Hepatocyte (in vitro differentiated cells): ENCODE measurements at places on chromosomes 11 and 22.

- no peak for DNase-seq
Measured at GRCh38 chr22:33747576-33748180, 172.6 kb downstream of the LARGE1 start.

DNA sequence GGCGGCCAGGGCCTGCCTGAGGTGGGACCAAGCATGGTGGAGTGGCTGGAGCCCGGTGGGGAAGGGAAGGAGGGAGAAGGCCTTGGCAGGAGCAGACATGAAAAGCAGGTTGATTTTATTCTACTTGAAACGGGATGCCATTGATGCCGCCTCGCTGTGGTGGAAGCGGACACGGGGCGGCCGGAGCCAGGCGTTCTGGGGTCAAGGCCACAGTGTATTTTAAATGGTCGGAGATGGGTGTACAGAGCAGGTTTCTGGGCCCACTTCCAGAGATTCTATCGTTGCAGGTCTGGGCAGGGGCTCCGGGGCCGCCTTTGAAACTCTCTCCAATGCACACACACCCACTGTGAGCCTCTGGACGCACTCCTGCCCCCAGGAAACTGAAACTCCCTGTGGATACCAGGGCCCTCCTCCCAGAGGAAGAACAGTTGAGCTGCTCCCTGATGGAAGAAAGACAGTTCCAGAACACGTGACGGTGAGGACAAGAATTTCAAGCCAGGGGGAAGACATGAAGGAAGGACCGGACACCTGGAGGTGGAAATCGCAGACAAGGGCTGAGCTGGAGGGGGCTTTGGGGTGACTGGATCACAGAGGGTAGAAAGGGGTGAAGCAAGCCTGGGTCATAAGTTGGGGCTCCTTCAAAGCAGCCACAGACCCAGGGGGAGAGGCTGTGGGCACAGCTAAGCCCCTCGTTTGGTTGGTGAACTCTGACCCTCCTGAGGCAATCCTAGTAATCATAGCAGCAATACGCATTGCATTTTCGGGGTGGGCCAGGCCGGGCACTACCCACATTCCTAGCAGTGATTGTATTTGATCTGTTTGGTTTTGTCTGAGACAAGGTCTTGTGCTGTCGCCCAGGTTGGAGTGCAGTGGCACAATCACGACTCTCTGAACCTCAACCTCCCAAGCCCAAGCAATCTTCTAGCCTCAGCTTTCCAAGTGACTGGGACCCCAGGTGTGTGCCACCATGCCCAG lies 12.3 kb upstream of the LINC01488 start:
- DNase-seq = no peak

GRCh38 chr11:8719721-8720120 lies 37.1 kb downstream of the RPL27A start:
- DNase-seq = no peak

- no peak for DNase-seq
Measured at GRCh38 chr11:62266558-62266957, 3.4 kb upstream of the SCGB2A2 start.

- no peak for DNase-seq
Measured at GRCh38 chr11:34745195-34745594, 124.3 kb downstream of the EHF start.

DNA sequence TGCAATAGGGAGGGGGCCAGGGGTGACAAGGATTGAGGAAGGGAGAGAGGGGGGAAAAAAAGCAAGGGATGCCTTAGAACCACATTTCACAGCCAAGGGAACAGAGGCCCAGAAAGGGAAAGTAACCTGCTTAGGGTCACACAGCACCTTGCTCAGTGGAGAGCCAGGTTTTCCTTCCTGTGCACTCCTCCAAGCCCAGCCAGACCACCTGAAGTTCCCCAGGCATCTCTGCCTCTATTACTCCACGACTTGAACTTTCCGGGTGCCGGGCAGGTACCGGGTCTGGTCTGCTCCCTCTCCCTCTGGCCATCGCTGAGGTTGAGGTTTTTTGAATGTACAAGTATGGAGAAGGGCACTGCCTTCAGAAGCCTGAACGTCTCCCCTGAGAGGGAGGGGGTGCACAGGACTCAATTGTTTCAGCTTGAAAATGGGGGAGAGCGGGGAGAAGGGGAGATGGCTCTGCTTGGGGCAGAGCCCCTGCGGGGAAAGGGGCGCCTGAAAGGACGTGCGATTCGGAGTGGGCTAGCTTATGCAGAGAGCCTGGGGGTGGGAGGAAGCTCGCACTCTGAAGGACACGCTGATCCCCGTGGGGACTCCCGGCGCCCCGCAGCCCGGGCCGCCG lies 516 bp upstream of the SERPINH1 start:
- DNase-seq = no peak

DNA sequence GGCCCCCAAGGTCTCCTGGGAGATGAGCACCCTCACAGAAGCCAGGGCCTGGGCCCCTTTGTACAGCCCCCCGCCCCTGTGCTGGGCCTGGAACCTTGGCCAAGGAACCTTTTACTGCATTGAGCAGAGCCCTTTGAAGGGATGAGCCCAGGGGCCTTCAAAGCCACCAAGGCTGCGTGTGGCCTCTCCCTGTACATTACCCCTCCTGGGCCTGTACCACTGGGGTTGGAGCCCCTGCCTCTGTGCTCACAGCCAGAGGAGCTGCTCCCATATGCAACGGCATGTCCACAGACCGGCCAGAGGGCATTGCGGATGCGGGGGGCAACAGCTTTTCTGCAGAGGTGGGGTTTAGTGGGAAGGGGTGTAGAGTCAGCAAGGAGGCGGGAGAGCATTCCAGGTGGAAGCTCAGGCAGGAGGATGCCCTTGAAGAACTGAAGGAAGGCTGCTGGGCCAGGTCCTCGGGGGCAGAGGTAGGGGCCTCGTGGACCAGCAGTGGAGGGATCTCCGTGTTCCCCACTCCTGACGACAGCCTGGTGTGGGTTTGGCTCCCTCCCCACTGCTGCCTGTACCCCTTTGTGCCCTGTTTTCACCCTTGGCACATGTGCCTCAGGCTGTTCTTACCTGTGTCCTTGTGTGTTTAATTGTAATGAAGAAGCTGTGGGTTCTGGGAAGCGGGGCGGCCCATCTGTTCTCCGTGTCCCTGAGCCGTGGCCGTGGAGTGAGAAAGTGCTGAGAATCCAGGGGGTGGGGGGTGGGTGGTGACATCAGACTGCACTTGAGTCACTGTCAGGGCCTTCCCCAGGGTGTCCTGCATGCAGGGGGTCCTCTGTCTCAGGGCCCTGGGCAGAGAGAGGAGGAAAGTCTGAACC lies 46.9 kb downstream of the ARHGAP8 start:
- DNase-seq = no peak

- DNase-seq = no peak
Measured at GRCh38 chr11:117498791-117499190, 171.1 kb downstream of the CEP164 start.

GRCh38 chr22:48567213-48567975 lies 1260.3 kb downstream of the BRD1 start:
- no peak for DNase-seq

DNA sequence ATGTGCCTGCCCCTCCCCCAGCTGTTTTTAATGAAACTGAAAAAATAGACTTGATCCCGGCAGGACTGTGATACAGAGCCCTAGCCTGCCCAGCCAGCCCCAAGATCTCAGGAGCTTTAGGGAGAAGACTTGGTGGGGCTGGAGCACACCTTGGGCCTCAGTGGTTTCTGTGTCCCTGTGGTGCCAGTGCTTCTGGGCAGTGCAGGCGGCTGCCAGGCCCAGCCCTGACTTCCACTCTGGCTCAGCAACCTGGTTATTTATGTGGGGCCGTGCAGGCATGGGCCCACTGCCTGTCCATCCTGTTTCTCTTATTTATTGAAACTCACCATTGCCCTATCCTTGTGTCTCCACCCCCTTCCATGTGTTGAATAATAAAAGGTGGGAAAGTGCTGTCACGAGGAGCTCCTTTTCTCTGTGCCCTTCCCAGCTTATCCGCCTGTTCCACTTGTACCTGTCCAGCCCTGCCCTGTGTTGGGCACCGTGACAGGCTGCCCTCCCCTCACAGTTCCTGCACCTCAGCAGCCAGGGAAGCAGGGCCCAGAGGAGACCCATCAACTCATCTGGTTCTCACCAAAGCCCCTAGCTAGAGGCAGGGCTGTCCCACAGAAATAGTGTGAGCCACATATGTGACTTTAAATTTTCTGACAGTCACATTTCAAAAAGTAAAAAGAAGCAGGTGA lies 20.2 kb downstream of the RELT start:
- DNase-seq = no peak

- DNase-seq = peak; percentile 93
Measured at GRCh38 chr11:75554258-75555022, 7.6 kb upstream of the SERPINH1 start.

- peak; percentile 47 for DNase-seq
Measured at GRCh38 chr11:72848846-72849466, 34.7 kb downstream of the ATG16L2 start.

- no peak for DNase-seq
Measured at GRCh38 chr22:49564054-49564453, 263.6 kb downstream of the BRD1 start.

DNA sequence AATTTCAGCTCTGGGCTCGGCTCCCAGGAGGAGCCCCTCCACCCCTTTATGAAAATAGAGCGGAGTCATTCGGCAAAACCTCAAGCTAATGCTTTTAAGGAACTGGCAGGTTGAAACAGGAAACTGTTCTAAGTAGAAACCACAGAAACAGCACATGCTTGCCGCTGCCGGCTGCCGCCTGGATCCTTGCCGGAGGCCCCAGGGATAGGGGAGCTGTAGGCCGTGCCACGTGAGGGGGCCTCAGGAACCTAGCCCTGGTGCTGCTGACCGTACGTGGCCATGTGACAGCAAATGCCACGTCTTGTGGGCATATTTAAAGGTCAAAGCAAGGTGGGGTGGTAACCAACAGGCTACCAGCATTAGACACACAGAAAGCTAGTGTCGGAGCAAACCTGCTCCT lies 77.9 kb upstream of the TIMP3 start:
- peak; percentile 61 for DNase-seq

DNA sequence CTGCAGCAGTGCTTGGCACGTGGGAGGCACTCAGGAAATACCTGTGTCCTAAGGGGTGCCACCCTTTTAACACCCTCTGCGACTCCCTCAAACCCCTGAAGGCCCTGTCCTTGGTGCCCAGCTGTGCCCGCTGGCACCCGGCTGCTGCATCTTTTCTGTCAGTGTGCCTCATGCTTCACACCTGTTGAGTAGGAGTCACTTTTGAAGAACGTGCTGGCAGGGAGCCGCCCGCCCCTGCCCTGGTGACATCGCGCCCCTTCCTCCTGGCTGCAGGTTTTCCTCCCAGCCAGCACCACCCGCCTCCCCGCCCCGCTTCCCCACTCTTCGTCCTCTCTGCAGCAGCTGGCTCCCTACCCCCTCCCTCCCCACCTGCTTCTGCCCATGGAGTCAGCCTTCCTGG lies 17.8 kb downstream of the FRMD8 start:
- DNase-seq = no peak

DNA sequence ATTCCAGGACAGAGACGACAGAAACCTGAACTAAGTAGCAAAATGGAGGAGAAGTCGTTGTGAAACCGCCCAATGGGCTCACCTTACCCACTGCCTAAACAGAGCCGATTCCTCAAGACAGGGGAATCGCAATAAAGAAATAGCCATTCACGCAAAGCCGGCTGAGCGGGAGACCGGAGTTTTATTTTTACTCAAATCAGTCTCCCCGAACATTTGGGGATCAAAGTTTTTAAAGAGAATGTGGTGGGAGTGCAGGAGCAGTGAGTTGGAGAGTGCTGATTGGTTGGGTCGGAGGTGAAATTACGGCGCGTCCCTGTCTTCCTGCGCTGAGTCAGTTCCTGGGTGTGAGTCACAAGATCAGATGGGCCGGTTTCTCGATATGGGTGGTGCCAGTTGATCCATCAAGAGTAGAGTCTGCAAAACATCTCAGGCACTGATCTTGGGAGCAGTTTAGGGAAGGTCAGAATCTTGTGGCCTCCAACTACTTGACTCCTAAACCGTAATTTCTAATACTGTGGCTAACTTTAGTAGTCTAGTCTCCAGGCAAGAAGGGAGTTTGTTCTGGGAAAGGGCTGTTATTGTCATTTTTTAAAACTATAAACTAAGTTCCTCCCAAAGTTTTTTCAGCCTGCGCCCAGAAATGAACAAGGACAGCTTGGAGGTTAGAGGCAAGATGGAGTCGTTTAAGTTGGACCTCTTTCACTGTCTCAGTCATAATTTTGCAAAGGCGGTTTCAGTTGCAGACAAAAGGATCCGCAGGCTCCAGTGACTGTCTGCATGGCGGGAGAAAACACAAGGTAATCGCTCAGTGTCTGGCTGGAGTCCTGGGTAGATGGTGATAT lies 34.1 kb downstream of the OR4D9 start:
- DNase-seq = no peak
